ENCODE measurements at places on chromosomes 2 and 18.

GRCh38 chr2:26900831-26901321, 52.9 kb downstream of the DPYSL5 start:
- no peak for DNase-seq

DNA sequence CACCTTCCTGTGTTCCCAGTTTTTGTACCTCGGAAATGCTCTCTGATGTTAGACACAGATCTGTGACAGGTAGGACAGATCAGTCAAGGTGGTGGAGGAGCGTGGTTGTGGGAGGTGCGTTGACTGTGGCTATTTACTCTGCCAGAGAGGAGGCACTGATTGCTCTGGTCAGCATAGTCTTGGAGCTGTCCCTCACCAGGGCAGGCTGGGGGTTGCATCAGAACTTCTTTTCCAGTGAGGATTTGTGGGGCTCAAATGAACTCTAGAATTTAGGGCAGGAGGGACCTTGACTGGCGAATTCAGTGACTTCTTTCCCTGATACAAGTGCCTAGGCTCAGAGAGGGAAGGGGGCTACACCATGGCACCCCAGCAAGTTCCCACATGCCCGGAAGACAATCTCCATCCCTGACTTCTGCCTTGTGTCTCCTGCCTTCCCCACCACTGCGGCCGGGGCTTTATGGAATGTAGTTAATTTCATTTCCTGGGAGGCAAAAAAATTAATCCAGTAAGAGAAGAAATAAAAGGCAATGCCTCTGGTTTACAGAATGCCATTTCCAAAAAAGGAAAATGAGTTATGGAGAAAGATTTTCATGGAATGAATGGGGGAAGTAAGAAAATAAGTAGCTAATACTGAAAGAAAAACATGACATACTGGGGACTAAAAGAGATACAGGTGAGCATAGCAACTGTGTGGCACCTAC, 26.1 kb downstream of the NIFK start:
- no peak for DNase-seq

DNA sequence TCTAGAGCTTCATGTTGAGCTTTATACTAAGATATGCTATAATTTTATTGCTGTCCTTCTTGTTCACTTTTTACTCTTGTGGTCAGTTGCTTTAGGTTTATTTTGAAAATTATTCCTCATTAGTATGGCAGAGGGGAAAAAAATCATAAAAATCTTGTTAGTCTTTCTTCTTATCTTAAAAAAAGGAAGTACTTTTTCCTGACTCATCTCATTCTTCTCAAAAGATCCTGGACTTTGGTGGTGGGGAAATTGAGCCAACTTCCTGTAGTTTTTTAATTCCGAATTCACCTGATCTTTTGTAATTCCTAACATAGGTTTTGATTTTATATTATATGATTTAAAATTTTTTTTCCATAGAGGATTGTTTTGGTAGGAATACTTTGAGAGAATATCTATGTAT, 3.8 kb downstream of the SLC4A1AP start:
- DNase-seq = no peak

GRCh38 chr2:102027036-102027980, 35.5 kb downstream of the IL1R2 start:
- DNase-seq = no peak

GRCh38 chr18:31447530-31448191, at the start of gene DSG3:
Gene DSG3, plus strand, starts transcription at chr18:31447741. Its CDS starts 137 bp downstream, at chr18:31447878.
- no peak for DNase-seq

DNA sequence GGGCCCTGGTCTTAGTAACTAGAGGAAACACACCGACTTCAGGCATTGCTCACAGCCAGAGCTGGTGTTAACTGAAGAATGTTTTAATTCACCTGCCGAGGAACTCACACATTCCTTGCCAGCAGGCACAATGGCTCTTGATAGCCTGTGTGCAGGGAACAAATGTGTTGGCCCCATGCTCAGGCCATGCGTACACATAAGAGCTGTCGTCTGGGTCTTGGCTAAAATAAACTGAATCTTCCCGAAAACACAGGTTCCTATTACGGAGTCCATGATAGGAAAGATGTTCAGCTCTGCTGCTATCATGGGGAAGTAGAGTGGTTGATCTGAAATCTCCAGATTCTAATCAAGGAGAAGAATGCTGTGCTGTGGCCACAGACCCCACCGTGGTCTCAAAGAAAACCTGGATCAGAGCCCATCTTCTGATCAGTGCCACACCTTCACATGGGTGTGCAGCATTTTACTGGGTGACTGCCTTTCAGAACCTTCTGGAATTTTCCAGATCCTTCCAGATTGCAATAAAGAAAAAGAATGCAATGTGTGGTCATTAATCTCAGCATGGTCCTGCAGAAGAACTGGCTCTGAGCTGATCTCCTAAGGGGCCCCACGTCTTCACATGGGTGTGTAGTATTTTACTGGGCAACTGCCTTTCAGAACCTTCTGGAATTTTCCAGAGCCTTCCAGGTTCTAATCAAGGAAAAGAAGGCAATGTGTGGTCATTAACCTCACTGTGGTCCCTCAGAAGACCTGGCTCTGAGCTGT, 17.2 kb downstream of the MBP start:
- no peak for DNase-seq

- DNase-seq = no peak
Measured at GRCh38 chr2:204279819-204280218, 265.5 kb upstream of the PARD3B start.

GRCh38 chr2:152062125-152063091, 36.4 kb downstream of the CACNB4 start:
- no peak for DNase-seq

- no peak for DNase-seq
Measured at GRCh38 chr2:224816816-224817215, 100.7 kb upstream of the CCDC195 start.

- DNase-seq = no peak
Measured at GRCh38 chr2:126823951-126824350, 74.7 kb upstream of the TEX51 start.

- DNase-seq = no peak
Measured at GRCh38 chr2:167471332-167471731, 583.1 kb downstream of the XIRP2 start.

- DNase-seq = no peak
Measured at GRCh38 chr18:79868168-79868784, 70.5 kb downstream of the KCNG2 start.

- DNase-seq = no peak
Measured at GRCh38 chr18:58863539-58864145, 1.0 kb upstream of the ZNF532 start.

DNA sequence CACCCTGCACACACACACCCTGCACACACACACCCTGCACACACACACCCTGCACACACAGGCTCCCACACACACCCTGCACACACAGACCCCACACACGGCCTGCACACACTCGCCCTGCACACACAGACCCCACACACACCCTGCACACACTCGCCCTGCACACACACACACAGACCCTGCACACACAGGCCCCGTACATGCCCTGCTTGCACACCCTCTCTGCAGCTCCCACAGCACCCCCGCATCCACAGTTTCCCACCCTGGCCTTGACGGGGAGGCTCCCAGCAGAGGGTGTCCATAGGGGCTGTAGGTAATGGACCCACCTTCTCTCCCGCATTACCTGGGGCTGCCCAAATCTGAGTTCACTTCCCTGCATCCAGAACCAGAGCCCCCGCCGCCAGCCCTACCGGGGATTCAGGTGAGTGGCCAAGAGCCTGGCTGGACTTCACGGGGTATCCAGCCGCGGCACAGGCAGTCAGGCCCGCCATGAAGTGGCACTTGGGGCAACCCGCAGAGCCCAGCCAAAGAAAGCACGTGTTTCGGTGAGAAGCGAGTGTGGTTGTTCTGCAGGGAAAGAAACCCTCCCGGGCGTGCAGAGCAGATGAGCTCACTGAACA, 88.6 kb upstream of the GPC1 start:
- DNase-seq = no peak

- DNase-seq = no peak
Measured at GRCh38 chr2:69693059-69693774, 48.7 kb upstream of the ANXA4 start.

DNA sequence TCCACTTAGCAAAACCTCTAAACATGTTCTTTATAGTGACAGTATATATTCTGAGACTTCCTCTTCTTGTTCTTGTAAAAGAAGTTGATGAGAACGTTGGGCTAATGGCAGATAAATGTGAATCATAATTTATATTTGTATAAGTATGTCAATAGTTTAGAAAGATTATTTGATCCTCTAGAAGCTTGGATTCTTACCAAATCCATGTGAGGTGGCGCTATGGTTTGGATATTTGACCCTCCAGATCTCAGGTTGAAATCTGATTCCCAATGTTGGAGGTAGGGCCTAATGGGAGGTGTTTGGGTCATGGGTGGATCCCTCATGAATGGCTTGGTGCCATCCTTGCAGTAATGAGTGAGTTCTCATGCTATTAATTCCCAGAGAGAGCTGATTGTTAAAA, 29.8 kb upstream of the SCN1A start:
- DNase-seq = no peak

DNA sequence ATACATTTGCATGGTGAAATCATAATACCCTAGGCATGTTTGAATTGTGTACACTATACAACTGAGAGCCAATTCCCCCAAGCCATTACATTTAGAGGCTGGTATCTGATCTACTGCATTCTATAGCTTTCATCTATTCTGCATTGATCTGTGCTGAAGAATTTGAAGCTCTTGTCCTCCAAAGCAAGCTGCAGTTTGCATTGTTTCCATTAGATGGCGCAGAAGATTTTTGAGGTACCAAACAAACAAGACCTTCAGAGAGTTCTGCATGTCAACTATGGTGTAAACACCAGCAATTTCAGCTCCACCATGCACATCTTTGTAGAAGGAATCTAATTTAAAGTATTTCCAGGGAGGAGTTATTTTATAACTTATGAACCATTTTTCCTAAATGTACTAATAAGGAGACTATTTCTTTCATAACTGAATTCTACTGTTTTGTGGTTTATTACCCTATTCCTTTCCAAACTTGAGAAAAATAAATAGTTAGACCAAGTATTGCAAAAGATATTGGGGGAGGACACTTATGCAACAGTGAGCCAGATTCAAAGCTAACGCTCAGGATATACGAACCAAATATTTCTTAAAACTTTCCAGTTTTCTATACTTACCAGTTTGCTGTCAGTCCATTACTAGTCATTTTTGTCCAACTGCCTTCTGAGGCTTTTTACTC, 761.8 kb upstream of the ACVR2A start:
- no peak for DNase-seq

DNA sequence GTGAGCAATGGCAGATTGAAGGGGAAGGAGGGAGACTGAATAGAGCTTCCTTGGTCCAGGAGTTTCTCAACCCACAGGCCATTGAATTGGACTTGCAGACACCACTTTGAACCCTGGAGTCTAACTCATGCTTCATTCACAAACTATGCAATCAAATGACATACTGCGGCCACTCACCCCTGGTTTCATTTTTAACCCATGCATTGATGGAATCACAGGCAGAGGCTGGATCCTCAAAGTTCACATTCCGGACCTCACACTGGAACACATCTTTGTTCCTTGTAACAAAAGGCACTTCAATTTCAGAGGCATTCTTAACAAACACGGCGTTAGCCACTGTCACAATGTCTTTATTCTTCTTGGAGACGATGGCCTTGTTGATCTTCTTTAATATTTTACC, 40.7 kb downstream of the MRPL44 start:
- no peak for DNase-seq

- no peak for DNase-seq
Measured at GRCh38 chr2:236973343-236973980, 112.2 kb upstream of the COPS8 start.

- DNase-seq = no peak
Measured at GRCh38 chr2:109189751-109190150, 60.7 kb downstream of the SH3RF3 start.

GRCh38 chr2:205060269-205060668, 515.0 kb downstream of the PARD3B start:
- no peak for DNase-seq

DNA sequence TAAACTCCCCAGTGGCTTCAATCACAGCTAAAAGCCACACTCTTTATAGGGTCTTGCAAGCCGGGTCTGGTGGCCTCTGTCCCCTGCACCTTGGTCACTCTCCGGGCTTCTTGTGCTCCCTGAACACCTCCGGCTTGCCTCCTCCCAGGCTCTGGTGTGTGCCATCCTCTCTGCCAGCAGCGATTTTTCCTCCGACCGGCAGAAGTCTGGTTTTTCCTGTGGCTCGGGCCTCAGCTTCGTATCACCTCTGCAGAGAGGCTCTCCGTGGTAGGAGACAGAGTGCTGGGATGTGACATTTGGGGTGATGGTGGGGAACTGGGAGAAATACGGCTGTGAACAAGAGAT, 58.8 kb upstream of the HPCAL1 start:
- no peak for DNase-seq

- no peak for DNase-seq
Measured at GRCh38 chr2:104733226-104733943, 120.5 kb upstream of the POU3F3 start.

GRCh38 chr2:176317623-176318065, 48.4 kb downstream of the MTX2 start:
- DNase-seq = no peak

GRCh38 chr2:192183296-192183695, 11.4 kb downstream of the TMEFF2 start:
- no peak for DNase-seq

GRCh38 chr2:145563741-145564615, 1044.1 kb upstream of the ZEB2 start:
- no peak for DNase-seq

DNA sequence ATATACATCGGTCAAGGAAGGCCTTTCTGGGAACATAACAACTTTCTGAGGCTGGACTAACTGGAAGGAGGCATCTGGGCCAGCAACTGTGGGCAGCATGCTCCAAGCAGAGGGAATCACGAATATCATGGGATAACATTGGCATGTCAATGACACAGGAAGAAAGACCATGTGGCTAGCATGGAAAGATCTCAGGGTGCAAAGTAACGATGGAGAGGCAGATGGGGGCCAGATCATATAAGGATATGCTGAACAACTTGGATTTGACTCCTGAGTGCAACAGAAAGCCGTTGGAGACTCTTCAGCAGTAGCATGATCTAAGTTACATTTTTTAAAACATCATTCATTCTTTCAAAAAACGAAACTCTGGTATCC, 133.6 kb downstream of the FOXI3 start:
- no peak for DNase-seq

GRCh38 chr2:19541884-19542283, 183.5 kb upstream of the OSR1 start:
- DNase-seq = no peak

- no peak for DNase-seq
Measured at GRCh38 chr2:104405623-104406022, 448.3 kb upstream of the POU3F3 start.

DNA sequence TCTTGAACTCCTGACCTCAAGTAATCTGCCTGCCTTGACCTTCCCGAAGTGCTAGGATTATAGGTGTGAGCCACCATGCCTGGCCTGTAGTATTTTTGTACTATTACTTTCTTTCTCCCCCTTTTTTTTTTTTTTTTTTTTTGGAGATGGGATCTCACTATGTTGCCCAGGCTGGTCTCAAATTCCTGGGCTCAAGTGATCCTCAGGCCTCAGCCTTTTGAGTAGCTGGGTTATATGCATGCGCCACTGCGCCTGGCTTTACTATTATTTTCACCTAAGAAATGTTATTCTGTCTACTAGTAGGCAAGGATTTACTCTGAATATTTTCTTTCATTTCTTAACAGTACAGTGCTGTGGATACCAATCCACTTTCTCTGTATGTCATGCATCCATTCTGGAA, 17.4 kb upstream of the ADGRF3 start:
- DNase-seq = no peak

GRCh38 chr2:25295621-25296020, 46.1 kb downstream of the DNMT3A start:
- no peak for DNase-seq

- DNase-seq = no peak
Measured at GRCh38 chr2:101516823-101517690, 42.1 kb upstream of the RFX8 start.

- no peak for DNase-seq
Measured at GRCh38 chr2:70678576-70679143, 89.3 kb downstream of the ADD2 start.
